Forelimb muscle (tissue), 1 donor: ENCODE measurements at places on chromosomes 7 and 10. TPM values are rescaled to one million over a fixed set of nuclear protein-coding genes. Genes with fewer than 3 reads are reported as not detected.

DNA sequence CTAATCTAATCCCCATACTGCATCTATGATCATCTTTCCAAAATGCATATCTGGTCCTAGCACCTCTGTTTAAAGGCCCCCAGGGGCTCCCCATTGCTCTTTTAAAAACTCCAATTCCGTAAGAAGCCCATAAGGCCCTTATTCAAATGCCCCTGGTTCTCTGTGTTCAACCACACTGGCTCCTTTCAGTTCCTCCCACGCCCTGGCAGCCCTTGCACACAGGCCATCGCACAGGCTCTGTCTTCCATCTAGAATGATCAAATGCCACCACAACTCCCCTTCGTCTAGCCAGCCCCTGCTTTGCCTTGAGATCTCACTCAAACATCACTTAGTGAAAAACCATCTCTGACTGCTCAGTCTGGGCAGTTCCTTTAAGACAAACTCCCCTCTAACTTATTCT is 112.9 kb upstream of the LYZL2 start:
- DNase-seq, result no peak

DNA sequence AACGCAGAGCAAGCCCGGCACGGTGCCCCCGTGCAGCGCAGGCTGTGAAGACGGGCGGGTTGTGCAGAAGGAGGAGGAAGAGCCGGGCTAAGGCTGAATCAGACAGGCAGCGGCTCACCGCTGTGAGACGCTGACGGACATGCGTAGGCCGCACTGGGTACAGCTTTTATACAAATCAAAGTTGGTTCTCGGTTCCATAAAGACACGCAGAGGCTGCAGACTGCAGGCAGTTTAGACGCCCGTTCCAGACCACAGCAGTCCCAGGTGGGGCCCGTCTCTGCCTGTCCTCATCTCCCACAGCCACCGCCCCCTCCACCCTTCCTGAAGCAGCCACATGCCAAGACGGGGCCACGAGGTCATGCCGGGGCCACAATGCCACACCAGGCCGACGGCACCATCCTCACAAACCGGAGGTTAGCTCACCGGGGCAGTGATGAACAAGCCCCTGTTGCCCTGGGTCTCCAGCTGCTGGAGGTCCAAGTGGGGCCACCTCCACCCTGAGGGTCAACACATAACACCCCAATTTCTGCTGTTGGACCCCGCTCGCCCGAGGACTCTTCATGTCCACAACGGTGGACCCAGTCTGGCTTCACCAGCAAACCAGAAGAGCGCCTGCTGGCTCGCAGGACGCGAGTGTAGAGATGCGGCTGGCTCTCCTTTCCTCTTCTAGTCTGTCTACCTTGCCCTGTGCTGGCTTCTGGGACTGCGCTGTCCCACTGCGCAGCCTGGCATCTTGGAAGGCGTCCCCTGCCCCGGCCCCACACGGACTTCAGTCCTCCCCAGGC is 227.2 kb downstream of the ELFN1 start:
- no peak for DNase-seq

GRCh38 chr7:17913250-17913649 is 27.0 kb downstream of the SNX13 start:
- no peak for DNase-seq

Gene HOXA9
- polyA plus RNA-seq, result 25.7 TPM

DNA sequence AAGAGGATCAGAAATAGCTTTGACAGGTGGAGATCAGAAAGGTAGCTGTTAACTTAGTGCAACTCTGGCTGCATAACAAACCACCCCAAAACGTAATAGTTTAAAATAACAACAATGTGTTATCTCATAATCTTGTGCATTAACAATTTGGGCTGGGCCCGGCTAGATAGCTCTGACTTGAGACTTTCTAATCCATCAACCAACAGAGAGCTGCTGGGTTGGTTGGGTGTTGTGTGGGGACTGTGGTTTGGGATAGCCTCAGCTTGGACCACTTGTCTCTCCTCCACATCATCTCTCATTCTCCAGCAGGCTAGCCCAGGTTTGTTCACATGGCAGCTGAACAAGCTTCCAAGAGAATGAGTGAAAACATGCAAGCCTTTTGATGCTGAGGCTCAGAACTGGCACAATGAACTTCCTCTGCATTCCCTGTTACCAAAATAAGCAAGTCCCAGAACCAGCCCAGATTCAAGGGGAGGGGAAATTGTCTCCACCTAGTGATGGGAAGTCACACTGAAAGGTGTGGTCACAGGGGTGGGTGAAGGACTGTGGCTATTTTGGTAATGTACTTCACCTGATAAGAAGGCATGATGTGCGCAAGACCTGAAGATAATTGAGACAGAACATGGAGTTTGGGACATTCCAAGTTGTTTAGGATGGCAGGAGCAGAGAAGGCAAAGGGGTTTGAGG is 20.4 kb upstream of the ASAH2 start:
- no peak for DNase-seq

DNA sequence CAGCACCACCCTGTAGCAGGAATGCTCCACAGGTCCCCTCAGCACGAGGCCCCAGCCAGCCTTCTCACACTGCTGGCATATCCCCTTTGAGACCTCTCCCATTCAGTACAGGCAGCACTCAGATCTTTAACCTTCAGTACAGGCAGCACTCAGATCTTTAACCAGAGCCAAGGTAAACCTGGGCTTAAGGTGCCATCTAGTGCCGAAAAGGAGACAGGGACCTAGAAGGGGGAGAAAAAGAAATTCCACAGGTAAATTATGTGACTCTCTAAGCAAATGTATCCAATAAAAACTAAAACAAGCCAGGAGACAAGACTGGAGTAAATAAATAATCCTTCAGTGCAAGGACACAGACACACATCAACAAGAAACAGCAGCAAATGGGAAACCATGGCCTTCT is 358.6 kb downstream of the PTPRN2 start:
- DNase-seq, result no peak

DNA sequence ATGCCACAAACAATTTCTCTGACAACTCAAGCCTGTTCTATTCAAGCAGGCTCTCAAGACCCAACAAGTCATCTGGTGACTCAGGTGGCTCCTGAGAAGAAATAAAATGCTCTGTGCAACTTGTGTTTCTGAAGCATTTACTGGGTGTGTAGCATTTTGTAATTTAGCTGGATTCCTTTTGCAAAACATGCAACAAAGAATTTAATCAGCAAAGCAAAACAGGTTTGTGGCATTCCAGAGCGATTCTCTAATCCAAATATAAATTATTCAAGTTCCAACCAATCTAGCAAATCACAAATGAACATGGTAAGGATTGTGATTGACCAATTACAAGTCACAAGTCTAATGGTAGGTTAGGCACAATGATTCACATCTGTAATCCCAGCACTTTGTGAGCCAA is 39.8 kb upstream of the C10orf67 start:
- DNase-seq, result no peak

DNA sequence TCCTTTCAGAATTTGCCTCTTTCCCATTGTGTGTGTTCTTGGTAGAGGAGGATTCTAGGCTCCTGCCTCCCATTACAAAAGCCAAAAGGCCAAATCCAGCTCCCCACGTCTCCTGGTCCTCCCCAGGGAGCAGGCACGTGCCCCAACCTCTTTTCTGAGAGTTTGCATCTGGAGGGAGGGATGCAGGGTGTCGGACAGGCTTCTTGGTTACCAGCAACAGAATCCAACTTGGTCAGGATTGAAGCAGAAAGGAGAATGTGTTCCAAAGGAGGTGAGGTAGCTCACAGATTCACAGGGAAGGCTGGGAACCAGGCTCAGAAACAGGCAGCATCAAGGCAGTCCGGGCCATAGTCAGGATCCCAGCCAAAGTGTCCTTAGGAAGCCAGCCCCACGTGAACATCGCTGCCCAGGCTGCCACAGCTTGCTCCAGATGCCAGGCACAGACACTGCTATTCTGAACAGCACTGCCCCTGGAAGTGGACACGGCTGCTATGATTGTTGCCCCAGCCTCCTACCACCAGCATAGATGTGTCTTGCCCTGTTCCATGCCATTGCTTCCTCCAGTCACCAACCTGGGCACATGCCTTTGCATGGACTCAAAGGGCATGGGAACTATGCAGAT is 264.2 kb upstream of the ZMIZ1 start:
- no peak for DNase-seq

GRCh38 chr7:44180631-44181030 is 8.6 kb downstream of the GCK start:
- no peak for DNase-seq

DNA sequence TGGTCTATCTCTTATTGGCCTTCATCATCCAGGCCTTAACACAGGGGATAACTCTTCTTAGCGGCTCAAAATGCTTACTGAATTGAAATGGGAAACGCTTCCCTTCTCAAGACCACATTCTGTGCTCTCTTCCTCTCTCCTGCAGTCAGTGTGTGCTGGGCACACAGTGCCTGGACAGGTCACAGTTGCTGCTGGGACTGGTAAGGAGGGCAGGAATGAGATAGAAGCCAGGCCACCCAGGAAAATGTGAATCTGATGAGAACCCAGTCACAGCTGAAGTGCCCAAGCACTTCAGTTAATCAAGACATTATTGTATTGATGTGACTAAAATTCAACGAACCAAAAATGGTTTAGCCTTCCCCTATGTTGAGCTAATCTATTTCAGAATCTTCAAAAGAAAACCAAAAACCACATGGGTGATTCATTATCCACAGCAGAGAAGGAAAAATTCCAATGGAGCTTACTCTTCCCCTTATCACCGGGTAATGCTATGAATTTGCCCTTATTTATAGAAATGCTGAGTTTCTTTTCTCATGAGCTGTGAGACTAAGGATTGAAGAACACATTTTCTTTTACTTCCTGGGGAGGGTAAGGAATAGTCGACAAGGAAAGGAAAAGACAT is 41.2 kb upstream of the PLPP4 start:
- DNase-seq, result no peak

DNA sequence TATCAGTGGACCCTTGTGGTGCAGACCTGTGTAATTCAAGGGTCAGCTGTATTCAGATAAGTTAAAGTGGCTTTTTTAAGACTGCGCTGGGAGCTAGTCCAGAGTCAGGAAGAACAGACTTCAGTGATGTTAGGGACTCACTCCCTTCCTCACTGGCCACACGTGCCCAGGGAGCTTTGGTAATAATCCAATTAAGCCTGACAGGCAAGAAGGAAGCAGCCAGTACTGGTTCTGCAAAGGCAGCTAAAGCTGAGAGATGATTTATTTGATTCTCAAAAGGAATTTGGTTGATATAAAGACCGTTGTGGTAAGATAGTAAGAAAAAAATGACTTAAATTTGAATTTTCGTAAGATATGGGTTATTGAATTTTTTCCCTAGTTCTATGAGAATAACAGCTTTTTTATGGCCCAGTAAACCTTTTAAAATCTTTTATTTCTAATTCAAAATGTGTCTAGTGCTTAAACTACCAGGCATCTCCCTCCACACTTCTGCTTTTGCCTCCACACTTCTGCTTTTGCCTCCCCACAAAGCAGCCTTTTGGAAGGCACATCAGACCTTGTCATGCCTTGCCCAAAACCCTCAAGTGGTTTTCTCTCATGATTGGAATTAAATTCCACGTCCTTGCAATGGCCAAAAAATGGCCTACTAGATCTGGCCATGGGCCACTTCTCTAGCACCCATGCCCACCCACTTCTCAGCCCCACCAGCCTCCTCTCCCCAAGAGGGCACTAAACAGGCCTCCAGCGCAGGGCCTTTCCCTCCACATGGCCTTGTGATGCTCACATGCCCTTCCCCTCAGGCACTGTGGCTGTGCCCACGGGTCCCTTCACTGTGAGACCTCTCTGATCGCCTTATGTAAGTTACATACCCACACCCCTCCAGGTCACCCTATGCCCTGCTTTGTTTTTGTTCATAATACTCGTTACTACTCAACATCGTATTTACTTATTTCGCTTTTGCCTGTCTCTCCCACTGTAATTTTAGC is 92.5 kb downstream of the POU6F2 start:
- DNase-seq, result no peak

- no peak for DNase-seq
Observed at GRCh38 chr7:129443612-129444011, 9.4 kb downstream of the STRIP2 start.

DNA sequence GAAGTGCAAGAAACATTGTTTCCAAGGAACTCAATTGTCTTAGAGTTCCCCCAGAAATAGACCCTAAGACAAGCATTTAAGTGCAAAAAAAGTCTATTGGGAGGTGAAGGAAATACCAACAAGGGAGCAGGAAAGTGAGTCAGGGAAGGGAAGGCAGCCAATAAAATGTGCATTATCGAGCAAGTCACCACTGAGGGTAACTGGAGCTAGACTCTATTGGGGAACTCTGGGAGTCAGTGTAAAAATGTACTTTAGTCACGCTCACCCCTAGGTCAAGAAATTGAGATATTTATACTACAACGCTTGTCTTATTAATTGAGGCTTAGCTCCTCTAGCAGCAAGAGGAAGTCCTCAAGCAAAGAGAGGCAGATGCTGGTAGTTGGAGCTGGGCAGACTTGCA is 137.7 kb downstream of the RTKN2 start:
- no peak for DNase-seq

Gene TUBB8
- polyA plus RNA-seq, result not detected

GRCh38 chr10:1297566-1298301 is 241.5 kb downstream of the WDR37 start:
- no peak for DNase-seq

- no peak for DNase-seq
Observed at GRCh38 chr7:69232445-69233376, 365.6 kb upstream of the AUTS2 start.

Gene AEBP1
- polyA plus RNA-seq, result 65.4 TPM

DNA sequence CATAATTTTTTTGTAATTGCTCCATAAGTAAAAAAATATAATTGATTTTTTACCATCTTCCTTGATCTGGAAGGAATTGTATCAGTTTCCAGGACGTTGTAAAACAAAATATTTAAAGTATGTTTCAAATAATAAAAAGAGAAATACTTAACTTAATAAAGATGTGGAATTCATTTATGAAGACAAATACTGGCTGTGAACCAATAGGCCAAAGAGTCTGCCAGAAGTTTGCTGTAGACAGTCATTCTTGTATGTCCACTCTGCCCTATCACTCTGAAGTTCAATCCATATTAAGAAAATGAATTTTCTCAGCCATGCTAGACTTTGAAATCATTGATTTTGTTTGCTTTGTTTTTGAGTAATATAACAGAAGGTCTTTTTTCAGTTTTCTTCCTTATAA is 256.4 kb downstream of the TRIL start:
- DNase-seq, result no peak

- no peak for DNase-seq
Observed at GRCh38 chr10:27833792-27834191, 88.2 kb upstream of the MKX start.

- no peak for DNase-seq
Observed at GRCh38 chr7:101618916-101619315, 10.2 kb downstream of the MYL10 start.

- no peak for DNase-seq
Observed at GRCh38 chr10:47408606-47409005, 24.5 kb upstream of the ZNF488 start.

- no peak for DNase-seq
Observed at GRCh38 chr10:38025283-38025682, 14.8 kb downstream of the ZNF33A start.

Gene RAB19
- polyA plus RNA-seq, result not detected
